ENCODE measurements at places on chromosomes 5 and 9.

- no peak for DNase-seq
These were observed 145.9 kb upstream of the ZNF608 start for GRCh38 chr5:124892185-124892848.

DNA sequence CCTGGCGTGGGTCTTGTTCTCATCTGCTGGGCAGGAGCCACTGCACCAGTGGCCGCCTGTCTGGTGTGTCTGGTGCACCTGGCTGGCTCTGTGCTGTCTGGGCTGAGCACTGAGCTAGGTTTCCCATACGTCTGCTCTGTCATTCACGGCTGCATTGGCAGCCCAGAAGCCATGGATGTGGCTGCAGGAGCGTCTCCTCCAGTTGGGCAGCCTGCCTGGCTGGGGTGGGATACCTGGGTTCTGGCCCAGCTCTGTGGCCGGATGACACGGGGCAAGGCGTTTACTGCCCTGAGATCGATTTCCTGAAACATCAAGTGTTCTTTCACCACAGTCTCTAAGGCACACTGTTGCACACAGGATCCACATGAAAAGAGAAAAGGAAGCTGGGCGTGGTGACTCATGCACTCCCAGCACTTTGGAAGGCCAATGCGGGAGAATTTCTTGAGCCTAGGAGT lies 25.5 kb upstream of the SLC25A51 start:
- no peak for DNase-seq

DNA sequence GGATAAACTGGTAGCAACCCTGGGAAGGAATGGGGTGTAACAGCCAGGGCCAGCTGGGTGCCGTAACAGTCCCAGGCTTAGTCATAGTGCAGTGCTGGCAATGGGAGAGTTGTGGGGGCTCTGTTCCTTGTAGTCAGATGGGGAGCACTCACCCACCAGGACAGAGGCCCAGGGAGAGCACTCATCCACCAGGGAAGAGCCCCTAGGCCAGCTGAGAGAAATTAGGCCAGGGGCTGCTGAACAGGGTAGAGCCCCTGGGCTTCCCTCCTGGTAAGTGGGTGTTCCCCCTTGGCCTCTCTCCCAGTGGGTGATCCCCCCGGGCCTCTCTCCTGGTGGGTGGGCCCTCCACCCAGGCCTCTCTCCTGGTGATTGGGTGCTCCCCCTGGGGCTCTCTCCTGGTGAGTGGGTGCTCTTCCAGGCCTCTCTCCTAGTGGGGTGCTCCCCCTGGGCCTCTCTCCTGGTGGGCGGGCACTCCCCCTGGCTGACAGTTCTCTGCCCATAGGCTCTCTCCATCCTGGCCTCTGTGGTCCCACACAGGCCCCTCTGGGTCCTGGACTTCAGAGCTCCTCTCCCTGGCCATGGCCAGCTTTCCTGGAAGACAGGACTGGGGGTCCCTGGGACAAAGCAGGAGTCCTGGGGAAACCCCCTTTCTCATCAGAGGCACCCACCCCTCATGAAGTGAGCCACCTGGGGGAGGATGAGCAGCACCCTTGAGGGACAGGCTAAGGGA lies 13.4 kb downstream of the FGD3 start:
- no peak for DNase-seq

- no peak for DNase-seq
These were observed 15.2 kb downstream of the TMEM171 start for GRCh38 chr5:73135429-73136054.

DNA sequence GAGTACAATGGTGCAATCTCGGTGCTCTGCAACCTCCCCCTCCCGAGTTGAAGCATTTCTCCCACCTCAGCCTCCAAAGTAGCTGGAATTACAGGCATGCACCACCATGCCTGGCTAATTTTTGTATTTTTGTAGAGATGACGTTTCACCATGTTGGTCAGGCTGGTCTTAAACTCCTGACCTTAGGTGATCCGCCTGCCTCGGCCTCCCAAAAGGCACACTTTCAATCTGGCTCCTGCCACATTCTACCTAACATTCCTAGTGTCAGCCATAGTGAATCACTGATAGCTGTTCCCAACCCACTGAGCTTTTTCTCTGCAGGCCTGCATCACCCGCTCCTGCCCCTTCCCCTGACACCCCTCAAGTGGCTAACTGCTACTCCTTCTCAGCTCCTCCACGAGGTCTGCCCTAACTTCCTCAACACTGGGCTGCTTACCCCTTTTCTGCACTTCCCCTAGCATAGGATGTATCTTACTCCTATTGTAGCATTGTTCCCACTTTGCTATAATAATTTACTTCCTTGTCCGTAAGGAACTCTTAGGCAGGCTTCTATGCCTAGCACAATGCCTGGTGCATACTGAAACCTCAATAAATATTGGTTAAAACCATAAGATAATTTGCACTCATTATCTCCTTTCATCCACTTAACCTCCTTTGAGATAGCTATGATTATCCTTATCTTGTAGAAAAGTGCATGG lies 42.0 kb upstream of the LIFR start:
- no peak for DNase-seq

- no peak for DNase-seq
These were observed 33.9 kb downstream of the HABP4 start for GRCh38 chr9:96483733-96484390.

- DNase-seq: no peak
These were observed 177.9 kb upstream of the KCNN2 start for GRCh38 chr5:114184006-114184405.

- no peak for DNase-seq
These were observed 104.6 kb upstream of the RETREG1 start for GRCh38 chr5:16721151-16722096.

DNA sequence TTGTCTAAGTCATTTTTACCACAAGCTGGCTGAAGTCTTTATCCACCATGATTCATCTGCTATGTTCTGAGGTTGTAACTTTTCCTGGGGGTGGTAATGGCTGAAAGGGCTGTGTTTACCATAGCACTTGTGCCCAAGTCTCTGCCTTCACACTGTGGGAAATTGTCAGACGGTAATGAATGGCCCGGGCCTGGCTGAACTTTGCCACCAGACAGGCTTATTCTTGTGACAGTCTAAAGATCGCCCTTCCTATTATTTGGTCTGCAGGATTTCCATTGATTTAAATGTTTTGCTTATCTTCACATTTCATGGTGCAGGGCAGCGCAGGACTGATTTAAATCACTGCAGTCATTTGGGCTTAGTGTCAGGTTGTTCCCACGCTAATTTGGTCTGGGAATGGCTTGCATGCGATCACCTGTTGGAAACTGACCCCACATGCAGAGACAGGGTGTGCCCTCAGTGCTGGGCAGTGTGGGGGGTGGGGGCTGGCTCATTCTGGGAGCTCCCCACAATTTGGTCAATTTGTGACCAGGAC lies 109.3 kb upstream of the ICE1 start:
- DNase-seq: no peak

DNA sequence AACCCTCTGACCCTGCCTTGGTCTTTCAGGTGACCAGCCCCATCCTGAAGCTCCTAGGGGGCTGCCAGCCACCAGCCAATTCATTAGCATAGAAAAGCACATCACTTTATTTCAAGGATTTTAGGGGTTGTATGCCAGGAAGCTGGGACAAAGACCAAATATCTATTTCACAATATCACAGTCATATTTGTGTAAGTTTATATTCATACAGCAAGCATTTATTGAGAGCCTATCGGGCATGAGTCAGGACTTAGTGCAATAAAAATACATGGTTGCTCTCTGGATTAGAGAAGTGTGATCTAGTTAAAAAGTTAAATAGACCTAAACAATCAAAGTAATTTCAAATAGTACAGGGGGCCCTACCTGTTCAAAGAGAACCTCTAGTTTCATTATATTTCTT lies 113.8 kb downstream of the ERCC6L2 start:
- no peak for DNase-seq

DNA sequence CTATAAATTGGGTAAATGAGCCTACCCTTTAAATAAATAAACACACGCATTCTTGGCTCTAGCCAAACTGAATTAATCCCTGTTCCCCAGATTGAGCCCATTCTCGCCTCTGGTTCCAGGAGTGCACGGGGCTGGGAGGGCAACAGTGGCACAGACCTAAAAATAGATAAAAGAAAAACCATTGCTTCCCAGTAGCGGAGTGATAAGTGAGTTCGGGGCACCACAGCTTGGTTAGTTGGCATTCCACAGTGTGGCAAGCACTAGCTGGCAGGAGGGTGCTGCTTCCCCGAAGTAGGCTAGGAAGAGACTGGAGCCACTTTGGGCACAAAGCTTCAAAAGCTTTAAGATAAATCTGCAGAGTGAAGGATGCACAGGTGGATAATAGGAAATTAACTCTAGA lies 322.2 kb upstream of the SGCD start:
- DNase-seq: no peak

DNA sequence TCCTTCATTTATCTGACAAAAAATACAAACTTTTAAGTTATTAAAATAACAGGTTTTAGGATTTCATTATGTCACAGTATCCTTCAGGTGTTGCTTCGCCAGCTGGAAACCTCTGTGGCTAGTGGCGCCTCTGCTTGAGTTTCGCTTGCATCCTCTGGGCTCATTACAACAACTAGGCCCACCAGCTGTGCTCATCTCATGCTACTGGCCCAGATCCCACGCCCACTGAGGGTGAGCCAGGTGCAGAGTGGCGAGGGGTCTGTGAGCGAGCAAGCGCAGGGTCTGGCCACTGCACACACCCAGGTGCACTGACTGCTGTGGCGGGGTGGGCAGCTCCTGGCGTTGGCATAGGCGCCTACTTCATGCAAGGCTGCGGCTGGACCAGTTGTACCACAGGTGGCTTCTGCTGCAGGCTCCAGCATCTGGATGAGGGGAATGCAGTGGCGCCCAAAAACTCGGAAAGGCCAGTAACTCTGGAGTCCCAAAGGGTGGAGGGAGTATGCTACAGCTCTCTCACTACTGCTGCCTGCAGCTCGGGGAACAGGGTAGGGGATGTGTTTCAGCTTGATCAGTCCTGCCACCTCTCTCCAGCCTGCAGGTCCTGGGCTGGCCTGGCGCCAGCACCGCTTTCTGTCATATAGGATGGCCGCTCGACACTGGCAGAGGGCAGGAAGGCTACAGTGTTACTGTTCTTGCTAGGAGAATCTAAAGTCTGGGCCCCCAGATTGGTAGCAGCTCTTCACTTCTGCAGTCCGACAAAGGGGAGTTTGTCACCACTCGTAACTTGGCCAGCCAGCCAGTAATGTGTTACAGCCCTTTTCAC lies 452.1 kb downstream of the TUSC1 start:
- DNase-seq: no peak

DNA sequence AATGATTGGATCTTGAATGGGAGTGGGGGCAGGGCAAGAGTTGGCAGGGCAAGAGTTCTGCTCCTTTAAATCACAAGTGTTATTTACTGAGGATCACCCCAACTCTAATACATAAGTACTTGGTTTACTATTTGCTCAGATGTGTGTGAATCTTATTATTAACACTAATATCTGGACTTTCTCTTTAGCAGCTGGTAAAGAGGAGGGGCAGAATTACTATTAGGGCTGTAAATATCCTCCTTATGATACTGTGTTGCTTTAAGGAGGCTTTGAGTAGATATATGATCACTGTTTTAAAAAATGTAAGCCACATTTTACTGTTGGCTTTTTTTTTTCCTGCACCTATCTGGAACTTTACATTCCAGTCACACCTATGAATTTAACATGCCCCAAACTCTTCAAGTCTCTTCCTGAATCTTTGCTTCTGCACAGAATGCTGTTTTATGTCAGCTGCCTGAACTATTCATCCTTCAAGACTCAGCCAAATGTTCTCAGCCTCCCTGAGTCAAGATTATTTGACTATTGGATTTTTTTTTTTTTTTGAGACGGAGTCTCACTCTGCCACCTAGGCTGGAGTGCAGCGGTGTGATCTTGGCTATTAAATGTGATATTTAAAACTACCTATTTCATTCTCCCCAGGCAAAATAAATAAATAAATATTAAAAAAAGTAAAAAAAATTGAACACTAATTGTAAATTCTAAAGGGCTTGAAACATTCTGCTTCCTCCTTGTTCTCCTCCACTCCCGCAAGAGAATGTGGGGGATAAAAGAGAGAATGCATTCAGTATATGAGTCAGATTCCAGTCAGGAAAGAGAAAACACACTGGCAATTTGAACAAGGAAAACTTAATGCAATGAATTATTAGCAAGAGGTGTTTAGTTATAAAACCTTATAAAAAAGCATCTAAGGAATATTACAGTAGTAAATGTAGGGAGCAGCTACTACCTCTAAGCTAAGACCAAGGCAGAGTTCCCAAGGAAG lies 99.3 kb downstream of the FOCAD start:
- no peak for DNase-seq

DNA sequence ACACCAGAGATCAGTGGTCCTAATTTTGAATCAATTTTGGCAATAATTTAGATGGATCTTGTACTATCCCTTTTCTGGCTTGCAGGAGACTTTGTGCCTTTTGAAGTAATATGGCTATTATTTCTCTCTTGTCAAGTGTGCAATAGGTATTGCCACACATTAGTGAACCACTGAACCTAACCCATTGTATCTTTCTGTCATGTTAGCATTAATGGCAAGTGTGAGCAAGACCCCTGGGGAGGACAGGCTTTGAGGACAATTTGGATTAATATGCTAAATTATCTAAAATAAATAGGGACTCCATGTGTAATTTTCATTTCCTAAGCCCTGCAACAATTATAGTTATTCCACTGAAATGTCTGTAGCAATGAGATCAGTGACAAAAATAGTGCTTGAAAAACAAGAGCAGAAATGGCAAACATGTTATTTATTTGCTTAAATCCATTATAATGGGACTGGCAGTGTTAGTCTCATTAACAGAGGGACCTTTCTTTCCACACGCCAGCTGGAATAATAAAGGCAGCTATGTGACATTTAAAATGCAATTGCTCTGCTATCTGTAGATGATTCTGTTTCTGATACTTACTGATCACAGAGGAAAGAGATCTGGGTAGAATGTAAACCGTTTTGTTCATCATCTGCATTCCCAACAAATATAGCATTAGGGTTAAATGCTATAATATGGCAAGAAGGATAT lies 753.3 kb upstream of the ZNF608 start:
- DNase-seq: no peak

- DNase-seq: no peak
These were observed 9.0 kb upstream of the WDR38 start for GRCh38 chr9:124844291-124844690.

DNA sequence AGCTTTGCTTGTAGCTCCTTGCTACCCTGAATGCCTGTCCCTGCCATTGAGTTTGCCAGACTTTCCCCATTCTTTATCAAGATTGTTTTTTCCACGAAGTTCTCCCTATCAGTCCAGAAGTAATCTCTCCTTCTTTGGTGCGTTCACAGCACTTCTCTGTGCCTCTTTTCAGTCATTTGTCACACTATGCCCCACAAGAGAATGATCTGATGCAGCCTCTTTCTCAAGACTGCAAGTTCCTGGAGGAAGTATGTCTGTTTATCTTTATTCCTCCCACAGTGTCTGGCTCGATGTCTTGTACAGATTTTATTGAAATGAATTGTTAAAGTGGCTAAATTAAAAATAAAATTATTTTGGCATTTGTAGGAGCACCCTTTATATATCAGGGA lies 99.3 kb downstream of the CCDC192 start:
- no peak for DNase-seq

- no peak for DNase-seq
These were observed 483.5 kb downstream of the TMEM232 start for GRCh38 chr5:110242950-110243349.
